Hematopoietic multipotent progenitor cell (in vitro differentiated cells): ENCODE measurements at places on chromosomes 2 and 18. TPM values are rescaled to one million over a fixed set of nuclear protein-coding genes. Genes with fewer than 3 reads are reported as not detected.

DNA sequence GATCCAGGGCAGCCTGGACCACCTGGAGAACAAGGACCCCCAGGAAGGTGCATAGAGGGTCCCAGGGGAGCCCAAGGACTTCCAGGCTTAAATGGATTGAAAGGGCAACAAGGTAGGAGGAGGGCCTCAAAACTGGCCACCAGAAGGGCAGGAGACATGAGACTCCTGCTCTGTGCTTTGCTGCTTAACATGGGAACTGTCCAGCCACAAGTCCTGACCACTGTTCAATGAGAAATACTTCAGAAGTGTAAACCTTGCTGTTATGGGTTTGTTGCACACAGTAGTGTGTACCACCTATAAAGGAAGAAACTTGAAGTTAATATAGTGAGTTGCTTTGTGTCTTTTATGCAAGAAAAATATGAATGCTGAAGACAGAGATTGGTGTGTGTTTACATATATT, 44.2 kb upstream of the MFF start:
- no peak for DNase-seq

- no peak for DNase-seq
Measured at GRCh38 chr2:240909216-240909974, 3.3 kb downstream of the CROCC2 start.

- DNase-seq: no peak
Measured at GRCh38 chr2:113905886-113906285, 16.0 kb downstream of the ACTR3 start.

GRCh38 chr18:76747676-76748075, 74.7 kb upstream of the ZNF236 start:
- DNase-seq: no peak

DNA sequence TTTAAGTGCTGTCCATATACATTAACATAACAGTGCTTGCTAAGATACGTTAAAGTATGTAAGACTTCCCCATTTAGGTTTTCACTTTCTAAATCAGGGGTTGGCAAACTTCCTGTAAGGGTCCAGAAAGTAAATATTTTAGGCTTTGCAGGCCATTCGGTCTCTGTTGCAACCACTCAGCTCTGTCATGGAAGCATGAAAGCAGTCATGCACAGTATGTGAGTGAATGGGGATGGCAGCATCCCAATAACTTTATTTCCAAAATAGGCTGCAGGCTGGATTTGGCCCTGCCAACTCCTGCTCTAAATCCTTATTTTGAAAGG, 128.7 kb downstream of the PLA2R1 start:
- peak; percentile 26 for DNase-seq

DNA sequence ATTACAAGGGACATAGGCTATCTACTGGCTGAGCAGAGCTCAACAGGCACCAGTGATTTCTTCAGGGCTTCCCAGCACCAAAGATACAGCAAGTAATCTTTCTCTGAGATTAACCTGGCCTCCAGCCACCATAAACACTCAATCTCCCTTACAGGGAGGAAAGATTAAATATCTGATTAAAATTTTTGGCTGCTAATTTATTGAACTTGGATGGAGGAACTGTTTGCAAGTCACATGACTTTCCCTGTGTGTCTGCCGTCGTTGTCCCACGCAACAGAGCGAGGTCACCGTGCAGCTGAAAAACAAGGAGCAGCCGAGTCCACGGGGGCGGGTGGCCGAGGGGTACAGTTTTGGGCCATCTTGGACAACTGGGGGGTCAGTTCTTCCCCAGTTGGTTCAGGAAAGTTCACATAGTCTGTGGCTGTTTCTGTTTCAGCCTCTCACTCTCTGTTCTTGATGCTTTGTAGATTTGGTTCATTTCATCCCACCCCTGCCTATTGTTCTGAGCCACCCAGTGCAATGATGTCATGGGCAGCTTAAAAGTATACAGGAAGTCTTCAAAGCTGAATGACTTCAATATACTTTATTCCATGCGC, 186.8 kb upstream of the CTAGE1 start:
- DNase-seq: no peak

DNA sequence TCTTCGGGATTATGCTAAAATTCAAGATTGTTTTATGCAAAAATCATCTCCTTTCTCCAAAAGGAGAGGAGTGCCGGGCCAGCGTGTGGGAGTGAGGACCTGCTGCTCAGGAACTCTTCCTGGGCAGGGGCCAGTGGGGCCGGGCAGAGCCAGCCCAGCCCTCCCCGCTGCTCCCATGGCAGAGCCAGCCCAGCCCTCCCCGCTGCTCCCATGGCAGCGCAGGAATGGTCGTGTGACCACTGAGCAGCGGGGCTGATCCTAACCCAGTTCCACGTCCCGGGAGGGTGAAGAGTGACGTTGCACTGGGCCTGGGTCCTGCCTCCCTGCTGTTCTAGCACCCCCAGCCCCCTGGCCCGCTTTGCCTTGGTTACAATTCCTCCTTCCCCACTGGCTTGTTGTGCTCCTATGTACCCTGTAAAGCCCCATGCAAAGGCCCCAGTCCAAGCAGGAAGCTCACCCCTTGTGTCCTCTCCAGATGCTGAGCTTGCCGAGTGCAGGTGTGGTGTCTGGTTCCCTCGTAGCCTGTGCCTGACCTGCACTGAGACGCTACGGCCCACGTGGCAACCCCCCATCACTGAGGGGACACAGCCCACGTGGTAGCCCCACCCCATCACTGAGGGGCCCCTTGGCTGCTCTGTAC, 11.4 kb upstream of the NEU4 start:
- DNase-seq: no peak

DNA sequence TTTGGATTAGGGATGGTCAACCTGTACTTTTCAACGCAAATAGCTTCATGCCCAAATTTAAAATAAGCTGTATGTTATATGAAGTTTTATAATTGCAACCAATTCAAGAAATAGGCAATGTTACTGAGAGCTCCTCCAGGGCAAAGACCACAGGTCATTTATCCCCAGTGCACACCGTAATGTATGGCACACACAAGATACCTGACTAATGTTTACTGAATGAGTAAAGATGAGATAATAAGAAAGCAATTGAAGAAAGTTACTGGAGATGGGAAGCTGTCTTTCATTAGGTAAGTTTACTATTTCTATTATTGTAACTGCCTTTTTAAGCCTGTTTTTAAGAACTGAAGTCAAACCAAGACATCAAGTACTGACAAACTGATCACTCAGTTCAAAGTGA, 184.5 kb upstream of the VRK2 start:
- no peak for DNase-seq

GRCh38 chr2:40147360-40147759, 304.5 kb downstream of the SLC8A1 start:
- DNase-seq: no peak

GRCh38 chr2:240983361-240983995, 14.9 kb upstream of the SNED1 start:
- DNase-seq: peak; percentile 63

- DNase-seq: no peak
Measured at GRCh38 chr2:241620419-241620769, 16.6 kb downstream of the THAP4 start.

GRCh38 chr18:51235009-51235789, 37.7 kb upstream of the MEX3C start:
- peak; percentile 39 for DNase-seq

- no peak for DNase-seq
Measured at GRCh38 chr2:158716921-158717320, 78.2 kb upstream of the DAPL1 start.

DNA sequence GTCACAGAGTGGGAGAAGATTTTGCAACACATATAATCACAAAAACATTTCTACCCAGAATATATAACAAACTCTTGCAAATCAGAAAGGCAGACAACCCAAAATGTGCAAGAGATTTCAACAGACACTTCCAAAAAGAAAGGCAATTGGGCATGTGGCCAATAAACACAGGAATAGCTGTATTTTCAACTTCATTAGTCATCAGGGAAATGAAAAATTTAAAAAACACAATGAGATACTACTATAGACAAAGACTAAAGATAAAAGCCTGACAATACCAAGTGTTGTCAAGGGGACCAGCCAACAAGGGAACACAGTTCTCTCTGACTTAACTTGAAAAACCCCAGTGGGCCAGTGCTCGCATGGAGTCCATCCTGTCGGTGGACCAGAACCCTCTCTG, 40.5 kb downstream of the MTHFD2 start:
- DNase-seq: no peak

GRCh38 chr2:23690421-23691105, 236.4 kb downstream of the ATAD2B start:
- no peak for DNase-seq

GRCh38 chr18:44093253-44093652, 587.4 kb upstream of the SETBP1 start:
- no peak for DNase-seq

DNA sequence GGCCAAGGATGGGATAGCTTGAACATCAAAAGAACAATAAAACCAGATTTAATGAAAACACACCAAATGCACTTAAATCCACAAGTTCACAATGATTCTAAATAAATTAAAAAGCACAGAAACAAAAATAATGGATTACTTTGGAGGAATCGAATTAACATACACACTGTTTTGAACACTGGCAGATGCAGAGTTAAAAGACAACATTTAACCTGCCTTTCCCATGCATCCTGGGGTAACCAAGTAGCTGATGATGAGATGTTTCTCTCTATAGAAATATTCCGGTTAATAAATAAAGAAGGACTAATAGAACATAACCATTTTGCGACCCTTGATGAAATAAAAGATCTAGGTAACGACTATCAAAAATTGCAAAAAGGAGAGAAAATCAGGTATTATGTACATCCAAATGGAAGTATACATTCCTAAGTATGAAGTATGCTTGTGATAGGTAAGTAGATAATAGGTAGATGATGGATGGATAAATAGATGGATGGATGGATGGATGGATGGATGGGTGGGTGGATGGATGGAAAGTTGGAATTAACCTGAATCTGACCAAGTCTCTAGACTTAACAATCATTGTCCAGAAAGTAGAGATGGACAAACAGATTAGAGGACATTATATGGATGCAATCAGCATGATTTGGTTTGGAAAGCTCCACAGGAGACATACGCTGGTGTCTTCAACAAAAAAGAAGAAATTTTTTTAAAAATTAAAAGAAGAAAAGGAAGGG, 57.4 kb upstream of the MYCN start:
- no peak for DNase-seq

Gene UGT1A8
- total RNA-seq: under 0.01 TPM

Gene DUSP19
- 3.2 TPM for total RNA-seq

Gene FN1
- total RNA-seq: 0.54 TPM

Gene IL36A
- total RNA-seq: under 0.01 TPM
